ENCODE measurements at places on chromosomes 1 and 21. TPM values are rescaled to one million over a fixed set of nuclear protein-coding genes. Genes with fewer than 3 reads are reported as not detected.

DMBX1 gene
- total RNA-seq: not detected

GRCh38 chr1:226638001-226638601 lies 89.5 kb downstream of the STUM start:
- no peak for DNase-seq

DNA sequence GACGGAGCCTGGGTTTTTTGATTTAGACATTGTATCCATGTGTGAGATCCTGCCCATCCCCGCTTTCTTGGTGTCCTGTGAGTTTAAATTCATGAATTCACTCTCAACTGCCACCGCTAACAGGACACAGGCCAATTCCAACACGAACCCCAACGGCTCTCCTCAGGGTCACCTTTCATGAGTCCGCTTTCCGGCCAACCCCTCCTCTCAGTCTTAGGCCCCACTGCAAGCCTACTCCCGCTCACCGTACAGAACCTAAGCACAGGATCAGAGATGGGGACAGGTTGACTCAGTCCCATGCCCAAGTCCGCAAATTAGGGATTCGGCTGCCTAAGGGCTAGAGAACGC lies 238 bp upstream of the SCP2 start:
- DNase-seq: peak; percentile 21

SLC2A5 gene
- not detected for total RNA-seq

DNA sequence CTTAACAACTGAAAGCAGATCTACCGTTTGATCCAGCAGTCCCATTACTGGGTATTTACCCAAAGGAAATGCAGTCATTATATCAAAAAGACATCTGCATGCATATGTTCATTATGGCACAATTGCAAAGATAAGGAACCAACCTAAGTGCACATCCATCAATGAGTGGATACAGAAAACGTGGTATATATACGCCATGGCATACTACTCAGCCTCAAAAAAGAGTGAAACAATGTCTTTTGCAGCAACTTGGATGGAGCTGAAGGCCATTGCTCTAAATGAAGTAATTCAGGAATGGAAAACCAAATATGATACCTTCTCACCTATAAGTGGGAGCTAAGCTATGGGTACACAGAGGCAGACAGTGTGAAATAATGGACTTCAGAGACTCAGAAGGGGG lies 169.3 kb downstream of the ZBTB18 start:
- DNase-seq: no peak

ADARB1 gene
- total RNA-seq: 5.0 TPM

DNA sequence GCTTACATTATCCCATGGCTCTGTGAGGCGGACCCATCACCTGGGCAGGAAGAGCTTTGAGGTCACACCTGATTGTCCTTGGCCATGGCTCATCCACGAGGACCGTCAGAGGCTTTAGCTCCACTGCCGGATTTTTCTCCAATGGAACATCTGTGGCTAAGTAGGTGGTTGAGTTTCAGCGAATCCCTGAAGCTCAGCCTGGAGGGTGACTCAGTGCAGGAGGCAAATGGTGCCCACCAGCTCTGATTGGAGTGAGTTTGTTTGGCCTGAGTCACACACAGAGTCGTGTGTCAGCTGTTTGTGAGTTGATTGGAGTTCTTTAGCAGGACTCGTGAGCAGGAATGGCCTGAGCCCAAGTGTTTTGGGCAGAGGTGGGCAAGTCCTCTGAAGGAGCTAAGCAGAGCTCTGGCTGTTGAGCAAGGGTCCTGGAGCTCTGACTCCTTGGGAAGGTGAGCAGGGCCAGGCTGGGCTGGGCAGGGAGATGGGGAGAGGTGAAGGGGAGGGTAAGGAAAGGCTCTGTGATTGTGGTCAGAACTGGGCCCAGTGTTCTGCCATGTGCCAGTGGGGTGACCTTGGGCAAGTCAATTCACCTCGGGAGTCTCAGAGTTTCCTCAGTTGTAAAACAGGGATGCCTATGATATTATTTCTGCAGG lies 2.0 kb downstream of the SLC6A17 start:
- DNase-seq: peak; percentile 73

SPRR2A gene
- total RNA-seq: not detected

- no peak for DNase-seq
Observed at GRCh38 chr1:201666102-201666501, 127.2 kb downstream of the NAV1 start.

DNA sequence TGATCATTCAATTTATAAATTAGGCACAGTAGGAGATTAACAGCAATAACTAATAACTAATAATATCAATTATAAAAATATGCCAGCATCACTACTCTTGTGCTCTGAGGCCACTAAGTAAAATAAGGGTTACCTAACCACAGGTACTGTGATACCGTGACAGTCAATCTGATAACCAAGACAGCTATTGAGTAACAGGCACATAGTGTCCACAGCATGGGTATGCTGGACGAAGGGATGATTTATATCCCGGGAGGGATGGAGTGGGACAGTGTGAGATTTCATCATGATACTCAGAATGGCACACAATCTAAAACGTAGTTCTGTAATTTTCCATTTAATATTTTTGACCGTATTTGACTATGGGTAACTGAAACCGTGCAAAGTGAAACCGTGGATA lies 39.4 kb downstream of the CD46 start:
- no peak for DNase-seq

DNA sequence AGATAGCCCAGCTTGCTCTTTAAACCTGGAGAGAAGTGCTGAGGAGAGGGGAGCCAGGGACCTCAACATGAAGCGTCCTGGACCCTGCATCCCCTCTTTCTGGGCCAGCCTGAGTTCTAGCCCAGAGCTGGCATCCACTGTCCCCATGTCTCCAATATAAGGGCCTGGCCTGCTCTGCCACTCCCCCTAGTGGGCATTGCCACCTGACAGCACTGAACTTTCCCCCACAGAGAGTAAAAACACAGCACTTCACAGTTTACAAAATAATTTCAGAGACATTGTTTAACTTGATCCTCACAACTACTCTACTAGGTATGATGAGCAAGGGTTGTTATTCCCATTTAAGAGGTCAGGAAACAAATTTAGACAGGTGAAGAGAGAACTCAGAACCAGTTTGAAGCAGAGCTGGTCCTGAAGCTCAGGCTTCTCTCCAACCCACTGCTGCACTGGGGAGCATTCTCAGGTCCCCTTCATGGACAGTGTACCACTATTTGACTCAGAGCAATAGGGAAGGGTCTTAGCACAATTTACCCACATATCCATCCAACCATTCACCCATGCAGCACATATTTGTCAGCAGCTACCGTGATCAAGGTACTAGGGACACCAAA lies 151.2 kb downstream of the DMRTA2 start:
- no peak for DNase-seq

NBPF12 gene
- total RNA-seq: 3.0 TPM

RNF115 gene
- 13.1 TPM for total RNA-seq

- no peak for DNase-seq
Observed at GRCh38 chr1:31802190-31803150, 13.4 kb downstream of the SPOCD1 start.
